ENCODE measurements at places on chromosomes 7 and 10. TPM values are rescaled to one million over a fixed set of nuclear protein-coding genes. Genes with fewer than 3 reads are reported as not detected.

The PTPN20 gene
- total RNA-seq = 0.59 TPM

The CNTNAP2 gene
- total RNA-seq = 3.6 TPM

The ZCWPW1 gene
- total RNA-seq = 1.2 TPM

The COL26A1 gene
- total RNA-seq = not detected

The GRM3 gene
- not detected for total RNA-seq

The SDK1 gene
- 0.46 TPM for total RNA-seq

The WNT8B gene
- not detected for total RNA-seq

The UPK3BL2 gene
- total RNA-seq = 0.89 TPM

The CLCN1 gene
- total RNA-seq = not detected

The SPDYE9 gene
- total RNA-seq = not detected

The LRRC61 gene
- 1.8 TPM for total RNA-seq

The SLC26A5 gene
- total RNA-seq = not detected

The HOXA9 gene
- 8.6 TPM for total RNA-seq

The TRIM50 gene
- not detected for total RNA-seq

The DYNC1I1 gene
- total RNA-seq = 0.69 TPM

The GPR146 gene
- 3.8 TPM for total RNA-seq

The ZDHHC16 gene
- 40.7 TPM for total RNA-seq

The TMEM184A gene
- not detected for total RNA-seq

The TBC1D12 gene
- total RNA-seq = 12.4 TPM

The MAT1A gene
- not detected for total RNA-seq

The LSM8 gene
- 32.4 TPM for total RNA-seq

The WEE2 gene
- not detected for total RNA-seq

The SLC35B4 gene
- total RNA-seq = 16.6 TPM

The SSC4D gene
- 0.59 TPM for total RNA-seq

The TMEM225B gene
- 0.89 TPM for total RNA-seq

The PMS2 gene
- total RNA-seq = 20.8 TPM

The JCAD gene
- 91.2 TPM for total RNA-seq

The NPFFR1 gene
- total RNA-seq = not detected

The OR2AE1 gene
- total RNA-seq = not detected

The BMPER gene
- 34.0 TPM for total RNA-seq

The C10orf67 gene
- not detected for total RNA-seq

The FAM13C gene
- 1.2 TPM for total RNA-seq

The MSANTD7 gene
- total RNA-seq = 16.9 TPM

The BEND7 gene
- total RNA-seq = 4.8 TPM

The IL6 gene
- total RNA-seq = 23.2 TPM

The LIPK gene
- not detected for total RNA-seq

The KLF14 gene
- total RNA-seq = under 0.01 TPM

The NRAP gene
- total RNA-seq = not detected

The RAMP3 gene
- total RNA-seq = not detected

The ABCB1 gene
- total RNA-seq = 0.05 TPM

The EBLN1 gene
- not detected for total RNA-seq

The NYAP1 gene
- total RNA-seq = 0.83 TPM

The GIMAP6 gene
- 0.30 TPM for total RNA-seq

The STEAP1 gene
- 12.5 TPM for total RNA-seq

The CPA2 gene
- not detected for total RNA-seq

The SAP25 gene
- total RNA-seq = not detected

The DPYSL4 gene
- total RNA-seq = 6.3 TPM

All from smooth muscle cell of the umbilical artery (primary cell).